ENCODE measurements at places on chromosomes 6 and 20. TPM values are rescaled to one million over a fixed set of nuclear protein-coding genes. Genes with fewer than 3 reads are reported as not detected.

The DNAJC5 gene
- total RNA-seq = 25.5 TPM

The TPD52L1 gene
- 155 TPM for total RNA-seq

The SLC17A2 gene
- 0.48 TPM for total RNA-seq

The CAPN11 gene
- not detected for total RNA-seq

The SLC22A23 gene
- total RNA-seq = 18.5 TPM

The MOCS3 gene
- total RNA-seq = 10.4 TPM

The RBPJL gene
- not detected for total RNA-seq

The CCN2 gene
- 376 TPM for total RNA-seq

The HSPA1L gene
- total RNA-seq = 1.4 TPM

DNA sequence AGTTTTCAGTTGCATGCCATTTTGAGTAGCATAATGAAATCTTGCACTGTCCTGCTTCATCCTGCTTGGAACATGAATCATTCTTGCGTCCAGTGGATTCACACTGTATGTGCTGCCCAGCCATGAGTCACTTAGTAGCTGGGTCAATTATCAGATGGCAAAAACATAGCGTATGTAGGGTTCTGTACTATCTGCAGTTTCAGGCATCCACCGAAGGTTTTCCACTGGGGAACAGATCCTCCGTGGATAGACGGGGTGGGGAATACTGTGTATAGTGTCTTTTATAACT is 61.4 kb downstream of the IL22RA2 start:
- no peak for DNase-seq

- no peak for DNase-seq
Observed at GRCh38 chr20:54633374-54634355, 158.3 kb downstream of the DOK5 start.

DNA sequence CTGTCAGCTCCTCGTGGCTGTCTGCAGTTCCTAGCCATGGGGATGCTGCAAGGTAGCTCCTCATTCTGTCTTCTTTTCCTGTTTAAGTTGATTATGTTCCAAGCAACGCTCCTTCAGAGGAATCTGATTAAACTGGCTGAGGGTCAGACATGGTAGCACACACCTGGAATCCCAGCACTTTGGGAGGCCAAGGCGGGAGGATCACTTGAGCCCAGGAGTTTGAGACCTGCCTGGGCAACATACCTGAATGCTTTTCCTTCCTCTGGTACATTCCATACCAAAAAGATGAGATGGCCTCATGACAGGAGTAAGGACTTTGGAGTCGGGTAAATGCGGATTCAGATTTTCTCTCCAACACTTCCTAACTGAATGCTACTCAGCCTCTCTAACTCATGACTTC is 246.8 kb upstream of the JARID2 start:
- DNase-seq = no peak

- DNase-seq = no peak
Observed at GRCh38 chr6:132490478-132491204, 22.3 kb downstream of the STX7 start.

DNA sequence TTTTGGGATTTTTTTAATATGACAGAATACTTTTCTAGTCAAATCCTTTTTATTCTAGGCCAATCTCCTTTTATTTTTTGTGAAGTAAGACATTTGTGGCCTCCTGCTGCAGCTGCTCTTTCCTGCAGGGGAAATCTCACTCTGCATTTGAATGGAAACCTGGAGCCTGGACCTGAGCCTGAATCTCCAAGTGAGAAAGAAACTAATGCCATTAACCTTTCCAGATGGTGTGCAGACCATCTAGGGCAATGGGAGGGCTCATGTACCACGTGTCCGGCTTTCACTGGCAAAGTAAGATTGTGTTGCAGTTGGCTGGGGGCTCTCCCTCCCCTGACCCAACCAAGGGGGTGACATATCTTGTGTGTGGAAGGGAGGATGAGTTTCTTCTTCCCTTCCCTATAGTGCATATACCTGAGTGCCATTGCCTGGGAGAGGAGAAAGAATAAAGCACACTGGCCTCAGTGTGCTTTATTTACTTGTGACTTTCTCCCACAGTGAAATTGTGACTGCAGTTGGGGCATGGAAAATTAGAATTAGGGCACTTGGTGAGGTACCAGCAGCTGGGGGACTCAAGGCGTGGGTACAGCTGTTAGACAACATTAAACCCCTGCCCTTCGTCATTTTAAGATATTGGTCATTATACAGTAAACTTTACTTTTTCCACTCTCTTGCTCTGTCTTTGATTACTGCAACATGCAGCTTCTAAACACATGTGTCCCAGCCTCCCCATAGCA is 159.8 kb upstream of the RIN2 start:
- no peak for DNase-seq

DNA sequence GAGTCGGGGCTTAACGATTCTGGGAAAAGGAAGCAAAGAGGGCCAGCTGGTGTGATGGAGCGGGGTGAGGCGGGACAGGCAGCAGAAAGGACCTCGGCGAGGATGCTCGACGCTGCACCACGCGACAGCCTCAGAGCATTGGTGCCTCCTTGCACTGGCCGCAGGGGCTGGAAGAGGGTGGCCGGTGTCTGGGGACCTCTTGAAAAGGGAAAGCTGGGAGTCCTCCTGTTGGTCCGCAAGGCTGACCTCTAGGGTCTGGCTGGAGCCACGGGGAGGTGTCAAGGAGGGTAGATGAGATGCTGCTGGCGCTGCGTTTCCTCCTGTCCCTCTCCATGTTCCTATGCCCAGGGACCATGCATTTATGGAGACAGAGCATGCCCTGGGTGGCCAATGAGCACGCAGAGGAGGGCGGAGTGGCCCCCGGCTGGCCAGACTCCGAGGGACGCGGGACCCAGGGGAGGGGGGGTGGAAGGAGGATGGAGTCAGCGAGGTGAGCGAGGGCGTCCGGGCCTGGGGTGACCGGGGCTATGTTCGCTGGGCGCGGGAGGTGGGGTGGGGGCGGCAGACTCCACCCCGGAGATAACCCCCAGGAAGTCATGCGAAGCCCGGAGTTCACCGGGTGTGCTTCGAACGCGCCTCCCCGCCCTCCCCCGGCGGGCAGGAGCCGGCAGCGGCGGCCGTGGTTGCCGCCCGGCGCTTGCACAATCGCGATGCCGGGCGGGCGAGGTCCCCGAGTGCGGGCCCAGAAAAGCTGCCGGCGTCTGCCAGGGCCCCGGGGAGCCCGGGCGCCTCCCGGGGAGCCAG is at the start of gene CYP24A1:
Gene CYP24A1 (minus strand): TSS at position 334 of the 804 bp plus-strand sequence. CDS start 407 bp downstream, outside the sequence.
- no peak for DNase-seq

- DNase-seq = no peak
Observed at GRCh38 chr6:137848672-137849071, 18.4 kb upstream of the TNFAIP3 start.

DNA sequence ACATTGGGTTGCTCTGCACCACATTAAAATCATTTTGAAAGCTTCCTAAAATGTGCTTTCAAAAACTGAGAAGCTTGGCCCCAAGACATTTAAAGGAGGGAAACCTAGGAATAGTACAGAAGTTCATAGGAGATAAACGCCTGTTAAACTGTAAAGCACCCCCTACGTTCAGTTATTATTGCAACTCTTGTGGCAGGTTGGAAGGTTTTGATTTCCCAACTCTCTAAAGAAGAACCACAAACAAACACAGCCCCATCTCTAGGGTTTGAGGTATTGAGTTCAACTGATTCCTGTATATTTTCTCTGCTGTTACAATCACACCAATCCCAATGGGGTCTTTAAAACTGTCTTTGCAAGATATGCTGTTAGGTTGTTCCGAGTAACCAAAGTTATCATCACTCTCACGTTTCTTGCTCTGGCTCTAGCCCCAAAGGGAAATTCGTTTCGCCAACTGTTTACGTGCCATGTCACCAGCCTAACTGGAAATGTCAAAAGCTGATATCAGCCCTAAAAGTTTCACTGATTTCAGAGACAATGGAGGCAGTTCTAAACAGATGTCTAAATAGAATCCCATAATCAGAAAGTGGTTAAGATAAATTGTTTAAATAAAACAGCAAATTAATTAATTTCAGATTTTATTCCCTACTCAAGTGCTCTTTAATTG is 12.1 kb downstream of the TFAP2A start:
- no peak for DNase-seq

DNA sequence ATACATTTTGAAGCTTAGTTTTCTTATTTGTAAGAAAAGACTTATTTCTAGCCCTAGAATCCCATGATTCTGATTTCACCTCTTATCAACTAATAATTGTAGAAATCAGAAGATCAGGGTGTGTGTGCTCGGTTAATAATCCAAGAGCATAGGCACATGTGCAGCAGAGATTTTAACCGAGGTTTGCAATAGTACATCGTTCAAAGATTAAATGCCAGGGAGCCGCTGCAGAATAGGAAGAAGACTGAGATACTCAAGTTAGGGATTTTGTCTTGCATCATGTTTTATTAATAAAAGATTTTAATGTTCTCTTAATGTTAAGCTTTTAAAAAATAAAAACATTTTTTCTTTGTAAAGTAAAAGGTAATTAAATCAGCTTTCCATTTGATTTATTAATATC is 6.9 kb downstream of the STX16 start:
- no peak for DNase-seq

DNA sequence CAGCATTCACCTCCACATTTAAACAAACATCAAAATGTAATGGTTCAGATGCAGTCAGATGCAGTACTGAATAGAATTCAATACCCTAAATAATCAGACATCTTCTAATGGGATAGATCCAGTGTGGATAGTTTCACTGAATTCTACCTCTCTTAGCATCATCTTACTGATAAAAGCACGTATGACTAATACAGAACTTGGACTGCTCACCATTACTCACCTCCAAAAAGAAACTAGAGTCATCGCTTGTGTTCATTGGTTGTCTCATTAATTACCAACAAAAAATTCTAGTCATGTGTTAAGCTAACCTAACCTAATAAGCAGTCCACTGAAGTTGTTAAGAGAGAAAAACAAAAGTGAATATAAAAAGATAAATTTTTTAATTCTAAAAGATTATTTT is 165.9 kb upstream of the IRAK1BP1 start:
- DNase-seq = no peak

DNA sequence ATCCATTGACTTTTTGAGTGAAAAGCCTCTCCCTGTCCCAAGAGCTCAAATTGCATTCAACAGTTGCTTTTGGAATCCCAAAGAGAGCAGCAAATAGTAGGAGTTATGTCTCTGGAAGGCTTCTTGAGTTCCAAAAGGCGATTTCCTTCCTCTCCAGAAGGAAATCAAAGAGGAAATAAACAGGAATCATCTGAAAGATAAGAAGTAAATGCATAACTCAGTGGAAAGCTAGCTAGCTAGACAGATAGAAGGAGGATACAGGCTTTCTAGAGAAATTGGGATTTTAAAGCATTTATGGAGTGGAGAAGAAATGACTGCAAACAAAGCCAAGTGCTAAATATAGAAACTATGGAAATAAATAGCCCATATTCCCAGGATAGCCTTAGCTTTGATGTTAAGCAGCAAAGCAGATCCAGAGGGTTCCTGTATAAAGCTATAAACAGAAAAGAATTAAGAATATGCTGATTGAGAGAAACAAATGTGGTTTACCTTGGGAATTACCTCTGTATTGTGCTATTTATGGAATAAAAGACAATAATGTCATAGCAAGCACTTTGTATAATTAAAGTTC is 214.7 kb downstream of the PLCB1 start:
- peak; percentile 18 for DNase-seq

GRCh38 chr6:24936641-24937317 is 1.0 kb upstream of the RIPOR2 start:
- DNase-seq = no peak
